ENCODE measurements at places on chromosomes 6 and 20. TPM values are rescaled to one million over a fixed set of nuclear protein-coding genes. Genes with fewer than 3 reads are reported as not detected.
A peak's percentile ranks its signal among the peaks of the same experiment; 100 is the strongest.

DNA sequence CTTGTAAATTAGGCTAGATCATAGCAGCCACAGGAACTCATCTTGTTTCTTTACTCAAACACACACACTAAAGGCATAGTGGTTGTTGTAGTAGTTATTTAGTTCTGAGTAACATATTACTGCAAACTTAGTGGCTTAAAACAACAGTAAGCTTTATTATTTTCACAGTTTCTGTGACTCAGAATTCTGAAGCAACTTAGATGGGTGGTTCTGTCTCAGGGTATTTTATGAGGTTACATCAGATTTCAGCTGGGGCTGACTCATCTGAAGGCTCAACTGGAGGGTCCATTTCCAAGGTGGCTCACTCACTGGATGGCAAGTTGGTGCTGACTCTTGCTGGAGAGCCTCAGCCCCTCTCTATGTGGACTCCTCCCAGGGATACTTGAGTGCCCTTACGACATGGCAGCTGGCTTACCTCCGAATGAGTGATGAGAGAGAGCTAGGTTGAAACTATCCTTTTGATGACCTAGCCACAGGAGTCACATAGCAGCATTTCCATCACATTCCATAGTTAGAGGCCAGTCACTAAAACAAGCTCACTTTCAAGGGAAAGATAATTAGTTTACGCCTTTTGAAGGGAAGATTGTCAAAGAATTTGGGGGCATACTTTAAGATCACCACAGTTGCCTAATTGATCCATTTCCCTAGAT, 136.5 kb upstream of the PRND start:
- DNase-seq = no peak

The TDP2 gene
- total RNA-seq = 49.9 TPM

The MUCL3 gene
- 0.03 TPM for total RNA-seq

The TP53INP2 gene
- 1.1 TPM for total RNA-seq

The TSBP1 gene
- total RNA-seq = not detected

The CST2 gene
- total RNA-seq = not detected

GRCh38 chr20:16062661-16063581, 510.3 kb downstream of the KIF16B start:
- no peak for DNase-seq

The FOXA2 gene
- total RNA-seq = not detected

DNA sequence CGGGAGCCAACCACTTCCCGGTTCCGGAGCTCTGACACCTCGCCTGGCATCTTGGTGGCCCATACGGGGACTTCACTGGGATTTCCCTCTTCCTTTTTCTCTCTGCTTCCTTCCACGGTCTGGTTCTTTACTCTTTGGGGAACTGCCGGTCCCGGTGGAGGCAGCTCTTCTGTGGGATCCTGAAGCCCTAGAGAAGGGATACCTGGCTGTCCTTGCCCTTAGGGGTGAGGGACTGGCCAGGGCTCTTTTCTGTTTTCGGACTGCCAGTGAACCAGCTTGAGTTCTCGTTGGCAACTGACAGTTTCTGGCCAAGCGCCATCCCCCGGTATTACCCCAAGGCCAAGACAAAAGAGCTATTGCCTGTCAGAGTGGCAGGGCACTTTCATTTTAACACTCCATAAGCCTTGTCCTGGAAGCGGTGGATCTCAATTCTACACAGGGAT, 880 bp upstream of the CPXM1 start:
- peak; percentile 15 for DNase-seq

The ALDH8A1 gene
- total RNA-seq = not detected

The CRISP2 gene
- not detected for total RNA-seq
